ENCODE measurements at places on chromosomes 11 and 22. TPM values are rescaled to one million over a fixed set of nuclear protein-coding genes. Genes with fewer than 3 reads are reported as not detected.

- DNase-seq = no peak
Measured at GRCh38 chr11:117750357-117750756, 46.7 kb downstream of the DSCAML1 start.

DNA sequence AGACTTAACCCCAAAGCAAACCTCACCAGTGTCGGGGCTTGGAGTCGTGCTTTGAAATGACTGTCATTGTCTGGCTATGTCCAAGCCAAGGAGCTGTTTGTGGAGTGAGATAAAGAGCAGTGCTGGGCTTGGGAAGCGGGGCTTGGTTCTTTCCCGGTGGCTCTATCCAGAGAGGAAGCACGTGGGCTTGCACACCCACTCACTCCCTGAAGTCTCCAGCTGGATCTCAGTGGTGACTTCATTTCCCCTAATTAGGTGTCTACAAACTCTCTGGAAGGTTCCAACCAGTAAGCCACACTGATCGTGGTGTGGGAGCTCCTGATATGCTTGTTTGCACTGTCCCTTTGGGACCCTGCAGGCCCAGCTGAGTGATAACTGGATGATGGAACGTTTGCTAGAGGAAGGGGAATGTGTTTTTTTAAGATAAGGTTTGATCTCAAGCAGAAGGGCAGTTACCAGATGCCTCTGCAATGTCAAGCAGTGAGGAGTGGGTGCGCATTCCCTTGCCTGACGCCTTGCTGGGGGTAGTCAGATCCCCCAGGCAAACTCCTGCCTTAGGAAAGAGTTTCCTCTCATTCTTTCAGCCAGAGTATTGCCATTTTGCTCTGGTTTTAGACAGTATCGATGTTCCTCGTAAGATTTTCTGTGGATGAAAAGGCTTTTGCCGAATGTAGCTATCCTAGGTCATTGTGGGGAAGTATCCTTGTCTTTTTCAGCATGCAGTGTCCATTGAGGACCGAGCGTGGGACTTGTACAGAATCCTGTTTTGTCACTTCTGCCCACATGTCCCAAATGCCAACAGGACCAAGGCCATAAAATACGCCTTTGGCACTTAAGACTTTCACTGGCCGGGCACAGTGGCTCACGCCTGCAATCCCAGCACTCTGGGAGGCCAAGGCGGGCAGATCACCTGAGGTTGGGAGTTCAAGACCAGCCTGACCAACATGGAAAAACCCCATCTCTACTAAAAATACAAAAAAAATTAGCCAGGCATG lies 90.9 kb downstream of the MICAL2 start:
- peak; percentile 74 for DNase-seq

The LRRC74B gene
- total RNA-seq = not detected

DNA sequence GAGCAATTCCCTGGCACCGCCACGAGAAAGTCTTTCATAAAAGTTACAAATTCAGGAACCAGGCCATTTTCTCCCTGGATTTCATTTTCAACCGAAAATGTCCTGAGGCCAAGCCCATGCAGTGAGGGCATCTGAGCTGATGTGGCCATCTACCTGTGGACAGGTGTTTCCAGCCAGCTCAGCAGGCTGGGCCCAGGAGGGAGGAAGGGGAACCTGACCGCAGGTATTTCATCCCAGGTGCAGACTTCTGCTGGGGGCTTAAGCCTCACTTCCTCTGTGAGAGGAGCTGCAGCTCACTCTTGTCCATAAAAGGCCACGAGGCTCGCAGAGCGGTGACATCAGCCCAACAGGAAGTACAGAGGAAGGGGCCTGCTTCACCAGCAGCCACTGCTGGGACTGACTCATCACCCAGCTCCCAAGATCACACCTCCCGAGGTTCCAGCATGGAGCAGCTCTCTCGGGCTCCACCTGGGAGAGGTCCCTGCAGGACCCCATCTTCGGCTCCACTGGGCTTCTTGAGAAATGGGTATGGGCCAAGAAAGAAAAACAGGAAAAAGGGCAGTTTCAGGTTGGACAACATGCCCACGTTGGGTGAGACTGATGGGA lies 56.4 kb downstream of the MYH9 start:
- peak; percentile 89 for DNase-seq

DNA sequence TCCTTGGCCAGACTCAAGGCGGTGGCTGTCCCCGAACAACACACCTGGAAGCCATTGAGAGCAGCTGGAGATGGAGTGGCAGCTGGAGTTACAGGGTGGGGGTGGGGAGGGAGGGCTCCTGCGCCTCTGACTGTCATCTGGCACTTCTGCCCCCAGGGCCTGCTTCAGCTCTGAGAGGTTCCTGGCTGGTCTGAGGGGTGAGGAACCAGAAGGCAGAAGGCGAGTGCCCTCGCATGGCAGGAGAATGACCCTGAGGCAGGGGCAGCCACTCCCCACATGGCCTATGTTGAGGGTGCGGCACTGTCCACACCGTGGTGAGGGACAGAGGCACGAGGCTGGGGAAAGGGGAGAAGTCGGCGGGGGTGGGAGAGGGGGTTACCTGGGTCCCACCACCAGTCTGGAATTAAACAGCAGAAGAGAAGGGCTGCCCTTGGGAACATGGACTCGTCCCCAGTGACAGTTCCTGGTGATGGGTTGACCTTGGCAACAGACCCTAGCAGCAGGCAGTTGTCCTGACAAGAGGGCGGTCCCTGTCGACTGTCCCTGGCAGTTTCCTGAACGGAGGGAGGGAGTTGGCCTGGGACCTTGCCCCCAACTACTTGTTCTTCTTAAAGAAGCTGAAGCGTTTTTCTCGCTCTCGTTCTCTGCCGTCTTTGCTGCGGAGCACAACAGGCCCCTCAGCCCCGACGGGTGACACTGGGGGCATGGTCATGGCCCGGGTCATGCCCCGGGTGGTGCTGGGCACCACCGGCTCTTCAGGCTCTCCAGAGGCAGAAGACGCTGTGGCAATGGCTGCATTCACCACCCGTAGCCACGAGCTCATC lies 7.8 kb upstream of the RBM4B start:
- no peak for DNase-seq

GRCh38 chr11:11073996-11074395 lies 216.1 kb upstream of the ZBED5 start:
- no peak for DNase-seq
